Activated T-cell treated with anti-CD3 and anti-CD28 coated beads, Interleukin-2, amount 50 U/mL, for 24 hours (primary cell): ENCODE measurements at places on chromosomes 1 and 21.

DNA sequence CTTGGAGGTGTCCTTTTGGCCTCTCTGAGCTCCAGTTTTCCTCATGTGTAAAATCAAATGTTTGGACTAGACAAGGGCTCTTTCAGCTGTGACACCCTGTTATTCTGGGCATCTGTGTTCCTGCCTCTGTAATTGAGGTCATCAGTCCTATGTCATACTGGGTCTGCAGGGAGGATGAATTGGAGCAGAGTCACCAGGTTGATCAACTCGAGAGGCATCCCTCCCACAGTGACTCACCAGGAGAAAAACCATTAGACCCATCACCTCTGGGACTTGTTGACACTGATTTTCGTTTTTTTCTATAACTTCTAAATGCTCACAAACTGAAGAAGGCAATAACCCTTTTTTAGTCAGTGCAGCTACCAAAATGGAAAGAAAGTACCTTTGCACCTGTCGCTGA lies 82.2 kb downstream of the ST6GALNAC5 start:
- DNase-seq: no peak

GRCh38 chr1:111370871-111371270 lies 56.7 kb downstream of the OVGP1 start:
- no peak for DNase-seq

DNA sequence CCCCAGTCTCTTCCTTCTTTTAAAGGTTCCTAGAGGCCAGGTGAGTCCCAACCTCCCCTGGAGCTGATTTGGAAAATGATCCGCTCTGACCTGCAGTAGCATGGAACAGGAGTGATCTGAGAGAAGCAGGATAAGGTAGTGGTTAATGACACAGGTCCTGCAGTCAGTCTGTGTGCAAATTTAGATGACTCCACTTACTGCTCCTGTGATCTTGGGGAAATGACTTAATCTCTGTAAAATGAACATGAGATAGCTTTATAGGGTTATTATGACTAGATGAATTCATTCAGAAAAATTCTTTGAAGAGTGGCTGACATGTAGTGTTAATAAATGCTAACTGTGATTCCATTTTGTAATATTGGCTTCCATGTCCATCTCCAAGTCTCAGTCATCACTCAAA lies 374.9 kb upstream of the CAMK1G start:
- no peak for DNase-seq

- DNase-seq: no peak
Observed at GRCh38 chr21:16193496-16194094, 463.8 kb downstream of the USP25 start.
